NK-92 treated with Interleukin-12 subunit alpha and Interleukin-12 subunit beta, amount 100 ng/mL, for 24 hours (cell line): ENCODE measurements at places on chromosomes 3 and 15.

- DNase-seq, result no peak
Observed at GRCh38 chr3:139226731-139227130, 117.1 kb upstream of the MRPS22 start.

DNA sequence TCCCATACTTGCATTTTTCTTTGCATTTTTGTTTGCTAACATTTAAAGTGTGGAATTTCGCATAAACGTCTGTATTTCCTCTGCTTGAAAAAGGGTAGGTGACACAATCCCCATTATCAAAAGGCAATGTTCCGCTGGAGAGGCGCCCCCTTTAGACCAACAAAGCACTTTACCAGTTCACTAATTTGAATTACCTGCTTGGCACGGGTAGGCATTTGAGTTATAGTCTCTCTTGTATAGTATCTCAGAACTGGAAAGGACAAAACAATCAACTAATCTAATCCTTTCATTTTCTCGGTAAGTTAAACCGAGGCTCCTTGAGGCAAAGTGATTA lies 775 bp upstream of the CCDC39 start:
- no peak for DNase-seq

DNA sequence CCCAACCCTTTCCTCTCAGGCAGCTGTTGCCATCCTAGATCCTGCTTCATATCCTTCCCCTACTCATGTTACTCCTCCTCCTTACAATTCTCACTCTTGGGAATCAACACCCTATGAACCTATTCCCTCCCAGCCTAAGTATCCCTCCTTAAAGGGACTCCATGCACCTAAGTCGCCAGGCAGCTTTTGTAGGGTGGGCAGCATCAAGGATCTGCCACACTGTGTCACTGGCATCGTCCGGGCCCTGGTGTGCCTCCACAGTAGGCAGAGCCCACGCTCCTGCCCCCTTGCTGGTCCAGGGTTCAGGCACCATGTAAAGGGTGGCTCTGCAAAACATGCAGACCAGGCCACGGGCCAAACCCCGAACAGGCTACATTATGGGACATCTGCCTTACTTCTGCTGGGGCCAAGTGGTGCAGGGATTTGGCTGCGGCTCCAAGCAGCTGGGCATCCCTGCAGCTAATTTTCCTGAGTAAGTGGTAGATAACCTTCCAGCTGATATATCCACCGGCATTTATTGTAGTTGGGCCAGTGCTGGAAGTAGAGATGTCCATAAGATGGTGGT lies 53.4 kb downstream of the GSK3B start:
- no peak for DNase-seq

GRCh38 chr3:128237348-128238183 lies 84.3 kb downstream of the EEFSEC start:
- no peak for DNase-seq

DNA sequence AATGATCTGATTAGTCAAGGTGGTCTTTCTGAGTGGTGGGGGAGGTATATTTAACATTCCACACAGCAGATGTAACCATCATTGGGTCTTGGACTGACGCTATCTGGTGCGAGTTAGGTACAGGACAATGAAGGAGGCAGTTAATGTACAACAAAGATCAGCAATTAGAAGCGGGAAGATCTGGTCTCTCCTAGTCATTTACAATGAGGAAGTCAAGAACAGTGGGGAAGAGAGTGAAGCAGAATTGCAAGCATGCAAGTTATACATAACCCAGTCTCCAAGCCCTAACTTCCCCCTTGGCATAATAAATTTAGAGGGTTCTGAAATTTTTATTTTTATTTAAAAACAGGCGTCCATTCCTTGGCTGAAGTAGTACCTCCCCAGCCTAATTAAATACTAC lies 14.1 kb downstream of the GPD1L start:
- no peak for DNase-seq

DNA sequence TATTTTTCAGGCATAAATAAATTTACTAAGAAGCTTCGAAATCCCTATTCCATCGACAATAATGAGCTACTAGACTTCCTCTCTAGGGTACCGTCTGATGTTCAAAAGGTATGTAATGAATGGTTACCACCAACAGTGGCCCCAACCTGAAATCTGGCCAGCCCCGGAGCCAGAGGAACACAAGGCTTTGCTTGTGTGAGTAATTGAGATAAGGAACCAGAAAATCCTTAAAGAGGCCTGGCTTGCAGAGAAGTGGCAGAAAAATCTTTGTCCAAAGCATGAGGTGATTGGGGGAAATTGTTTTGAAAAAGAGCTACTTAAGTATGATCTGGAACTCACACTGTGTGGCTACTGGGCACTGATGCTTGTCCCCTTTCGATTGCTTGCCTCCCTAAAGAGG lies 245.3 kb downstream of the MCTP2 start:
- no peak for DNase-seq

GRCh38 chr3:158105710-158106253 lies 438 bp downstream of the SHOX2 start:
- DNase-seq, result no peak

DNA sequence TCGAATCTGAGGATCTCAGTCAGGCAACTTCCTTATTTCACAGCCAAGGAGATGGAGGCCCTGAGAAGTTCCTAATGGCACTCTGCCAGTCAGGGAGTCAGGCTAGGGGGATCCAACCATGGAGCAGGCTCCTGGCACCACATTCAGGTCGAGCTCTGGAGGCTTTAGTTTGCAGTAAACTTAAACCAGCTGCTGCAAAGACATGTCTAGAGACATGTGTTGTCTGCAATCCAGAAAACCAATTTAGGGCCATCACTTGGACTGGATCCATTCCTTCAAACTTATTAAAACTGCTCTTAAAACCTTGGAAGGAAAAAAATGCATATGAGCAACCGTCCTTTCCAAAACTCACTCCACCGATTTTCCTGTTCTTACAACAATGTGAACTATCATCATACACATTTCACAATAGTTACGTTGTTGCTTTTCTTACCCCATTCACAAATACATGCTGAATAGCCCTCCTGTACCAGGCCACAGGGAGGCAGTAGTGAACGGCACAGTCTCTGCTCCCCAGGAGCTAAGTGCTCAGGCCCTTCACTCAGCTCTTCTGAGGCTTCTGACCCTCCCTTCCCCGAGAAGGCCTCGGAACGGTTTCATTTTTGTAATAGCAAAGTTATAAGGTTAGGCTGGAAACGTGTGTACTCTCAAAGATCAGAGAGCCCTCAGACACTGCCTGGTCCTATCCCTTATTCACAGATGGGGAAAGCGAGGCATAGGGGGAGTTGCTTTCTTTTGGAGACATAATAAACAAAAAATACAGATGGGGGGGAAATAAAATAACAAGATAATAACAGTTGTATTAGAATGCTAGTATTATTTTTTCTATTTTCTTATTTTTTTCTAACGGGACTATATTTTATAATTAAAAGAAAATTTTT lies 20.1 kb downstream of the RFT1 start:
- DNase-seq, result peak; percentile 12

DNA sequence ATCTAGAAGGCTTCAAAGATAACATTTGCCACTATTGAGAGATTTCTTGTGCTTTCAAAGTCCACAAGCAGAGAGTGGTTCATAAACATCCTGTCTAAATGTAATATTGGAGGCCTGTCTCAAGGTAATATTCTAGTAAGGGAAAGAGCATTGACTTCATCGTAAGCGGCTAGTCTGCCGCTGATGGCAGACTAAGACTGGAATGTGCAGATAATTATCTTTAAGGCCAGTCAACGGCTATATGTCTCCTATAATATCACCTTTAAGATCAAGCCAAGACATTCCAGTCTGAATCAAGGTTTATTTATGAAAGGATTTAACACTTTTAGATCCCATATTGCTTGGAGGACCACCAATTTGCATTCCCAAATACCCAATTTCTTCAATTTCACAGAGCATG lies 424.2 kb upstream of the WNT5A start:
- no peak for DNase-seq

DNA sequence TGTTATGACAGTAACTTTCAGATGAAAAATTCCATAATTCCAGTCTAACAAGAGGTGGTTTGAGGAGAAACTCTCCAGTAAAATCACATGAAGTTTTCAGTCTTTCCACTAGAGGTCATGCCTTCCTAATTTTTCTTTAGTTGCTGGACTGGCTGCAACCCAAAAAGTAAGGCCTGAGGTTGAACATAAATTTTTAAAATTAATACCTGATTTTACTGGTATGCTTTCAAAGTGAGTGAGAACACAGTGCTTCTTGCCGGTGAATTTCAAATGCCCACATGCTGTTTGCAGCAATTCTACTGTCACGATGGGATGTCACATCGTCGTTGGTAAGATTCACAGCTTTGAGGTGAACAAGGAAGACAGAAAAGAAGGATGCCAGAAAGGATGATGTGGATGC lies 89.0 kb upstream of the FGF12 start:
- DNase-seq, result no peak

- no peak for DNase-seq
Observed at GRCh38 chr3:155218462-155218861, 75.0 kb downstream of the STRIT1 start.
